NCI-H460 (cell line): ENCODE measurements at places on chromosomes 12 and 14. TPM values are rescaled to one million over a fixed set of nuclear protein-coding genes. Genes with fewer than 3 reads are reported as not detected.
A peak's percentile ranks its signal among the peaks of the same experiment; 100 is the strongest.

Gene MAP1LC3B2
- total RNA-seq, result 0.97 TPM in 1 of 2 replicates, not detected in the other

Gene ZC2HC1C
- 0.64 and 0.72 TPM in 2 replicates for total RNA-seq

- DNase-seq, result no peak
These were observed 16.3 kb upstream of the C14orf180 start for GRCh38 chr14:104563191-104563741.

DNA sequence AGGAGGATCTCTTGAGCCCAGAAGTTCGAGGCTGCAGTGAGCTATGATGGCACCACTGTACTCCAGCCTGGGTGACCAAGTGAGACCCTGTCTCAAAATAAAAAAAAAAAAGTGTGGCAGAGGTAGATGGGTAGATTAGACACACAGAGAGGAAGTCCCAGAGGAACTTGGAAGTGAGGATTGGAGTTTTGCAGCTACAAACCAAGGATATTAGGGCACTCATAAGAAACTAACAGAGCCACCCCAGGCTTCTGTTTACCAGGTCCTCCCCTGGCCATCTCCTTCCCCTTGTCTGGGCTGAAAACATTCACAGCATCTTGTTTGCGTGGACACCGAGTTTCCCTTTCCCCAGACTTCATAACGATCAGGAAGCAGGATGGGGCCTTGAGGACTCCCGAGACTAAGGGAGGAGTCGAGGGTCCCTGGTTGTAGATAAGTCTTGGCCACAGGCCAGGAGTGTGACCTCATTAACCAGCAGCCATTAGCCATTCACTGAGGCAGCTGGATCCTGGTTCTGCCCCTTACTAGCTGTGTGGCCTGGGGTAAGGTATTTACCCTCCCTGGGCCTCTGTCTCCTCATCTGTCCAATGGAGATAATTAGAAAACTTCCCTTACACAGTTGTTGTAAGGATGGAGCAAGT is 2.1 kb downstream of the MAP1LC3B2 start:
- DNase-seq, result no peak

DNA sequence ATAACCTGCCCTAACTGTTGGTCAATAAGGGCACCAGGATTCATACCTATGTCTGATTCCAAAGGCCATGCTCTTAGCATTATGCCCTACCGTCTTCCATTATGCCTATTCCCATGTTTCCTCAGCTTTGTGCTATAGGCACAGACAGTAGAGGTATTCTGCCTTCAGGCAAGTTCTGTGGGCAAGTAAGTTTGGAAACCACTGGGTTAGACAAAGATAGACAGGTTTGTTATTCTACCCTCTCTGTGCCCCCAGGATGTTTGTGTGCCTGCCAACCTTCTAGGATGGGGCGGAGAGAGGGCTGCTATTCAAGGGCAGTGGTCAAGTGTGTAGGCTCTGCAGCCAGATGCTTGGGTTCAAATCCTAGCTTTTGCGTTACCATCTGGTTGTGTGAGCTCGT is 4.6 kb downstream of the RAPGEF3 start:
- no peak for DNase-seq

- DNase-seq, result peak; percentile 4
These were observed 44.7 kb upstream of the SINHCAF start for GRCh38 chr12:31370531-31371255.

- no peak for DNase-seq
These were observed 12.0 kb downstream of the GNG2 start for GRCh38 chr14:51872396-51872795.

DNA sequence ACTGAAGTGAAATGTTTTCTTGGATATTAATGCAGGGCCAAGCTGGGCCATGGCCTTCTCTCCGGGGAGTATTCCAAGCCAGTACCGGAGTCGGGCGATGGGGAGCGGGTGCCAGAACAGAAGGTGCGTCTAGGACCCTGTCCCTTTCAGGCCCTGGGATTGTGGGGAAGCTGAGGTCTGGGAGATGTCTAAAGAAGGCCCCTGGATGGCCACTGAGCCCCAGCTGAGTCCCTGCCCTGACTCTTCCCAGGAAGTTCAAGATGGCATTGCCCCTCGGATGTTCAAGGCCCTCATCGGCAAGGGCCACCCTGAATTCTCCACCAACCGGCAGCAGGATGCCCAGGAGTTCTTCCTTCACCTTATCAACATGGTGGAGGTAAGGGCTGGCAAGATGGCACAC is 7.2 kb upstream of the TPI1 start:
- DNase-seq, result no peak

GRCh38 chr14:51463461-51463860 is 188.2 kb upstream of the FRMD6 start:
- DNase-seq, result no peak

DNA sequence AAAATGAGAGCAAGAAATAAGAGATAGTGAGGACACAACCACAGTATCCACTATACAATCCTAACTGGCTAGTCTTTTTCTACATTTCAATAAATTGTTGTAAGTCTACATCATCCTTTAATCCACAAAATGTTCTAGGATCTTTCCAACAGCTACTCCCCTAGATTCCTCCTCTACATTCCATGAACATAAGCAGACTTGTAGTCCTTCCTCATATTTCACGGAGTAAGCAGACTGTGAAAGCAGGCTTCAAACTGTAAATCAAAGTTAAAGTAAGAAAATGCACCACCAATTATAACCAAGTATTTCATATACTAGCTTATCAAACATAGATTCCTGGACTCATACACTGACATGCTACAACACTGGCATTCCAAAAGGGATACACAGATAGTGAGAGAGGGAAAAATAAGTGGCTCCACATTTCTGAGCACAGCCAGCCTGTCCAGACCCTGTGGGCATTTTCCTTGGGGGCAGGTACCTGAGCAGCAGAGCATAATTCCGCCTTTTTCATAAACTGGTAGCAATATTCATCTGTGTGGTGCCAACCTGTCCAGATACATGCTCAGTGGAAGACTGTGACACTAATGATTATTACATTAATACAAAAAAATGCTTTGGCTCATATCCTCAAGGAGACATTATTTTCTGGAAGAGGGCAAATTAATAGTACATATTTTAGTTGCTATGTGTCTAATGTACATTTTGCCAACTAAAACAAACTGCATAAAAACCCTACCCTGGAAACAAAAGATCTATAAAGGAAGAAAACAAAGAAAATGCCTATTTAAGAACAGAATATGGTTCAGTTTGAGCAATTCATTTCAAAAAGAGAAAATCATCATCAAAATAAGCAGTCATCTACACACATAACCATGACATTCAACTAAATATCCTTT is 113.3 kb upstream of the FSCB start:
- DNase-seq, result no peak

GRCh38 chr12:111458546-111459172 is 52.9 kb downstream of the SH2B3 start:
- no peak for DNase-seq
